ENCODE measurements at places on chromosomes 6 and 20.

- no peak for DNase-seq
These were observed 108.0 kb upstream of the MOCS1 start for GRCh38 chr6:40042232-40042631.

DNA sequence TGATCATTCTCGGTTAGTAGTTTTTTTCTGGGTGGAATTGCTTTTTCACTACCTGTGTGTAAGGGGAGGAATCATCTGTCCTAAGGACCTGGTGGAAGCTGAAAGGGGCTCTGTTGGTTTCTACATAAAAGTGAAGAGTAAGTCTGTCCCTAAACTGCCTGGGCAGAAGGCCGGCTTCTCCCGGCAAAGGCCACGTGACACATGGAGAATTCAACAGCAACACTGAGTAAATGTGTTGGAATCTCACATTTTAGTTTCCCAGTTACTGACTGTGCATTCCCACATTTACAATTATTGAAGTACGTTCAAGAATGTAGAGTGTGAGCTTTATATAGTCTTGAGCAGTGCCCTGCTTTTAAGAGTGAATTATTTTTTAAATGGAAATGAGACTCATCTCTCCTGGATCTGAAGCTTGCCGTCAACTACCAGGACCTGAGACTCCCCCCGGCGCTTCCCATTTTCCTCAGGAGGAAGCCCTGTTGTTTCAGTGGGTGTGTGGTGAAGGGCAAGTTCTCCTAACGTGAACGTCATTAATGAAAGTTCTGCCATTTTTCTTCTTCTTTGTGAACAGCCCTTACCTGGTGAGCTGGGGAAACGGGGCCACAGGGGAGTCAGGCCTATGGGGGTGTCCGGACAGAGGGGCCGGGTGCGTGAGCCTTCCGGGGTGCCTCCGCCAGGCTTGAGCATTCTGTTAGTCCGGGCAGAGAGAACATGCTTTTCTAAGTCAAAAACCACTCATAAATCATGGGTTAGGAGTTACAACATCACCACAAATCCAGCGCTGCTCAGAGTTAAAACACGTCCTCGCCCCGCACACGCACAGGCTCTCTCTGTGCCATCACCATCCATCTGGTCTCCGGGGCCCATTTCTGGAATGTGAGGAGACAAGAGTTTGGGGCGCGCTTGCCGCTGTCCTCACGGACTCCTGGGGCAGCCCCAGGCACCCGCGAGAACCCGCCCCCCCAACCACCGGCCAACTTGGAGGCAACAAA is 56.6 kb upstream of the SMOC2 start:
- no peak for DNase-seq

DNA sequence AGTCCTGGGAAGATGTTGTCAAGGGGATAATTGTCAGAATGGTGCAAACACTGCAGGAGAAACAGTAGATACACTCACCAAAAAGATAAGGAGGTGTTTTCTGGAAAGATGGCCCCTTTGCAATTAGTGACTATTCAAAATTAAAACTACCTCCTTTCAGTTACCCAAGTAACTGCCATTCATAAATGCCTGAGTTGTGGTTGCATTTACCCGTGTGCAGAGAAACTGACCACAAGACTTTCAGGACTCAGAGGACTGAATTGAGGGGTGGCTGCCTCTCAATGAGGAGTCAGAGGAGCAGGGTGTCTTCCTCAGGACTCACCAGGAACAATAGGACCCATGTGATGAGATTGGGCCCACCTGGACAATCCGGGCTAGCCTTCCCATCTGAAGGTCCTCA is 39.0 kb downstream of the GCM1 start:
- DNase-seq = no peak

GRCh38 chr6:22101163-22101562 is 195.7 kb downstream of the PRL start:
- no peak for DNase-seq

- no peak for DNase-seq
These were observed 71.9 kb downstream of the FAM120B start for GRCh38 chr6:170378502-170378901.

- DNase-seq = no peak
These were observed 540.7 kb downstream of the BCKDHB start for GRCh38 chr6:80647156-80647555.
